ENCODE measurements at places on chromosomes 13 and 19. TPM values are rescaled to one million over a fixed set of nuclear protein-coding genes. Genes with fewer than 3 reads are reported as not detected.

DNA sequence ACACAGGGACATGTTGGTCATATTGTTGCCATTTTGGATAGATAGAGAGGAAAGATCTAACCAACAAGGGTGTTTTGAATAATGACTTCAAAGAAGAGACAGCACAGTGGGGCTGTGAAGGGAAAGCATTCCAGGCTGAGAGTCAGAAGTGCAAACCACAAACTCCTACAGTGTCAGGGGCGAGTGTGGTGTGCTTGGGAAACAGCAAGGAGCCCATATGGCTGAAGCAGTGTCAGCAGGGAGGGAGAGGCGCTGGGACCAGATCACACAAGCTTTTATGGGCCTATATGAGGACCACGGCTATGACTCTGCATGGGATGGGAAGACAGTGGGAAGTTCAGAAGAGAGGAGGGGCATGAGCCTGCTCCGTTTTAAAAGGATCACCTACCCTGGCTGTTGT, 166.4 kb downstream of the MYO16 start:
- DNase-seq: peak; percentile 12
- H3K4me3 ChIP-seq: no peak overlapping the region
- no peak overlapping the region for H3K27ac ChIP-seq

DNA sequence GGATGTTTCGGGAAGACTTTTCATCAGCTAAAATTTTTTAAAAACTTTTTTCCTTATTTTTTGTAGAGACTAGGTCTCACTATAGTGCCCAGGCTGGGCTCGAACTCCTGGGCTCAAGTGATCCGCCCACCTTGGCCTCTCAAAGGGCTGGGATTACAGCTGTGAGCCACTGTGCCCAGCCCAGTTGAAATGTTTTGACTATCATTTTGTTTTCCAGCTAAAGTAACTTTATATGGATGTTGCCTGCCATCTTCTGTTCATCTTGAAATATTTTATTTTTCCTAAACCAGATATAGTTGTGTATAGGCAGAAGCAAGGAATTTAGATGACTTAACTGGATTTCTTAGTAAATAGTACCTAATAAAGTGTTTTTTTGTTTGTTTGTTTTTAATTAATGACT, 7.0 kb downstream of the CAB39L start:
- DNase-seq: peak; percentile 73
- H3K27ac ChIP-seq: no peak overlapping the region
- H3K4me1 ChIP-seq: peaks cover 2% of the 10 kb centered on the region

DNA sequence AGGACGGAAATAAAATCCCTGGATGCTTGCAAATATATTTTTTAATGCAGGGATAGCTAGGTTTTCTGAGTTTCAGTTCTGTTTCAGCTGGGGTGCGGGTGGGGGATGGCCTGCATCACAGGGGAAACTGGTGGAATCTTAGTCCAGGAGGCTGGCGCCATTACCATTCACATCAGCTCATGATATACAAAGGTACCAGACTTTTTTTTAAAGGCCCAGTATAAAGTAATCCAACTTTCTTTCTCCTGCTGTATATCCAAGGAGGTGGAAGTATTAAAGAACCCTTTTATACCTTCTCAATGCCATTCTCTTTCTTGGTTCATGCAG, 343.8 kb downstream of the KCNRG start:
- H3K36me3 ChIP-seq: no peaks in the 10 kb centered on the region
- peaks cover 14% of the 10 kb centered on the region for H3K4me1 ChIP-seq
- DNase-seq: no peak
- H3K27ac ChIP-seq: no peak overlapping the region
- H3K27me3 ChIP-seq: peaks cover 3% of the 10 kb centered on the region
- H3K4me3 ChIP-seq: no peak overlapping the region

The URAD gene
- not detected for polyA plus RNA-seq

The SYNE4 gene
- polyA plus RNA-seq: 0.34 TPM

DNA sequence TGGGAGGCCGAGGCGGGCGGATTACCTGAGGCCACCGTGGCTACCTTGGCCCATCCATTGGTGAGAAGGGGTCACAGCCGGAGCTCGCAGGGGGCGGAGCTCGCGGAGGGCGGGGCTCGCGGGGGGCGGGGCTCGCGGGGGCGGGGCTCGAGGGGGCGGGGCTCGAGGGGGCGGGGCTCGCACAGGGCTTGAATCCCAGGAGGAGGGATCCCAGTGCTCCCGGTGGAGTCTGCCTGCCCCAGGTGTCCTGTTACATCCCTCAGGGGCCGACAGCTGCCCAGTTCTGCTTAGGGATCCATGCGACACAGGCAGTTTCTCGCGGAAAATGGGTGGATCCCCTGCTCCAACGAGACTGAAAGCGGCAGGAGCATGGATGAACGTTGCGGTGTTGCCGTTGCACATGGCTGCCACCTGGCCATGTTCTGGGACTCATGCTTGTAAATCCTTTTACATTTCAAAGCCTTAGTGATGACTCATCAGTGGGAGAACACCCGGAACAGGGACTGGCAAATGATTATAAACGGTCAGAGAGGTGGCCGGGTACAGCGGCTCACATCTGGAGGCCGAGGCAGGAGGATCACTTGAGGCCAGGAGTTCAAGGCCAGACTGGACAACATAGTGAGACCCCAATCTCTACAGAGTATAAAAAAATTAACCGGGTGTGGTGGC, 25.1 kb downstream of the TMPRSS9 start:
- no peak overlapping the region for H3K27ac ChIP-seq
- peak overlapping the region; percentile 7 for H3K4me3 ChIP-seq
- H3K27me3 ChIP-seq: peaks cover 7% of the 10 kb centered on the region
- H3K36me3 ChIP-seq: no peaks in the 10 kb centered on the region
- peak; percentile 79 for DNase-seq

- H3K27ac ChIP-seq: no peak overlapping the region
- H3K4me1 ChIP-seq: peaks cover 11% of the 10 kb centered on the region
- peak; percentile 40 for DNase-seq
- H3K27me3 ChIP-seq: no peaks in the 10 kb centered on the region
Observed at GRCh38 chr13:41222259-41222852, 28.0 kb upstream of the KBTBD7 start.

DNA sequence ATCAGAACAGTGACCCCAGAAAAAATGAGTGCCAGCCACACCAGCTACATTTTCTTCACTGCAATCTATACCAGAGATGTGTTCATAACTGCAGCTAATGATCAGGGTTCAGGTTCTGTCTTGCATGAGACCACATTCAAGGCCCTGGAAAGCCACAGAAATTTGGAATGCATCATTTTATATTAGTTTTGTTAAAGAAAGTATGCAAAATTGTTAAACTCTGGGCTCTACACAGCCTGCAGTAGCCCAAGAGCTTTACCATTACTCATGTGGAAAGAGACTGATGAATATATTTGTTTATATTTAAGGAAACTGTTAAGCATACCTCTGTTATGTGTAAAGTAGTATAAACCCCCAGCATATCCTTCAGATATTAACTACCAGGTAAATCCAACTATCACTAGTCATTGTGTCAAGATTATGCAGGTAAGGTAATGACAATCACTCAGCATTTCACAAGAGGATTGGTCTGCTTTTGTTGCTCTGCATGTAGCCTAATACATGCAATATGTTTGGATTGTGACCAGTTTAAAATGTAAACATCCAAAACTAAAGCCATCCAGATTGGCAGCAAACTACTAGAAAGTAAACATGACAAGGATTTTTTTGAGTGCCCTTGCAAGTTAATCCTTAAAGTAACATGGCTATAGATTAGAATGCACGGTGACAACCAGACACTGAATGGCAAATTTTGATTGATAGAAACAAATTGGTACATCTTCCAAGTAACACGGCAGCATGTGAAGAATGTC, 429.1 kb upstream of the ARGLU1 start:
- H3K27ac ChIP-seq: no peak overlapping the region
- no peak overlapping the region for H3K4me3 ChIP-seq
- peaks cover 2% of the 10 kb centered on the region for H3K4me1 ChIP-seq
- H3K36me3 ChIP-seq: no peaks in the 10 kb centered on the region

The PINLYP gene
- 1.4 TPM for polyA plus RNA-seq

GRCh38 chr13:85019121-85019520, 780.1 kb downstream of the SLITRK6 start:
- DNase-seq: no peak
- no peaks in the 10 kb centered on the region for H3K36me3 ChIP-seq
- H3K27me3 ChIP-seq: no peaks in the 10 kb centered on the region
- H3K4me1 ChIP-seq: no peaks in the 10 kb centered on the region

- H3K36me3 ChIP-seq: peaks cover 63% of the 10 kb centered on the region
- DNase-seq: no peak
- no peak overlapping the region for H3K4me3 ChIP-seq
- no peaks in the 10 kb centered on the region for H3K27me3 ChIP-seq
- H3K27ac ChIP-seq: no peak overlapping the region
- peaks cover 18% of the 10 kb centered on the region for H3K4me1 ChIP-seq
Observed at GRCh38 chr19:46731584-46731983, 14.3 kb upstream of the FKRP start.

GRCh38 chr19:13152356-13152973, 2.3 kb downstream of the IER2 start:
- peaks cover 17% of the 10 kb centered on the region for H3K4me1 ChIP-seq
- H3K4me3 ChIP-seq: peak overlapping the region; percentile 82
- no peaks in the 10 kb centered on the region for H3K27me3 ChIP-seq
- no peak for DNase-seq
- peak overlapping the region; percentile 81 for H3K27ac ChIP-seq

- no peak overlapping the region for H3K27ac ChIP-seq
- no peaks in the 10 kb centered on the region for H3K36me3 ChIP-seq
- no peak for DNase-seq
Observed at GRCh38 chr13:112443191-112443994, 67.2 kb downstream of the SPACA7 start.

The SMIM44 gene
- not detected for polyA plus RNA-seq

DNA sequence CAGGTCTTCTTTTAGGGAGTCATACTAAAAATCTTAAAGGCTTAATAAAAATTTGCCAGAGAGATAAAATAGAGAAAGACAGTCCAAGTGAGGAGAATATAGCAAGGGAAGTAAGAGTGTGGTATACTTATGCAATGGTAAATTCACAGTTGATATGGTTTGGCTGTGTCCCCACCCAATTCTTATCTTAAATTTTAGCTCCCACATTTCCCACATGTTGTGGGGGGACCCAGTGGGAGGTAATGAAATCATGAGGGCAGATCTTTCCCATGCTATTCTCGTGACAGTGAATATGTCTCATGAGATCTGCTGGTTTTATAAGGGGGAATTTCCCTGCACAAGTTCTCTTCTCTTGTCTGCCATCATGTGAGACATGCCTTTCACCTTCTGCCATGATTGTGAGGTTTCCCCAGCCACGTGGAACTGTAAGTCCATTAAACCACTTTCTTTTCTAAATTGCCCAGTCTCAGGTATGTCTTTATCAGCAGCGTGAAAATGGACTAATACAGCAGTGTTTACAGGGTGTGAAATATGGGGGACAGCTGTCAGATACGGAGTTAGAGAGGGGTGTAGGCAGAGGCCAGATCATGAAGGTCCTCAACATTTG, 115.4 kb downstream of the UGGT2 start:
- no peaks in the 10 kb centered on the region for H3K4me1 ChIP-seq
- H3K27ac ChIP-seq: no peak overlapping the region
- H3K4me3 ChIP-seq: no peak overlapping the region
- no peak for DNase-seq
- peaks cover 9% of the 10 kb centered on the region for H3K36me3 ChIP-seq
- no peaks in the 10 kb centered on the region for H3K27me3 ChIP-seq

- no peaks in the 10 kb centered on the region for H3K27me3 ChIP-seq
- H3K4me1 ChIP-seq: no peaks in the 10 kb centered on the region
- peak overlapping the region; percentile 83 for H3K4me3 ChIP-seq
- DNase-seq: no peak
- no peaks in the 10 kb centered on the region for H3K36me3 ChIP-seq
Observed at GRCh38 chr13:72726726-72727416, 558 bp downstream of the MZT1 start.

The FOXO1 gene
- polyA plus RNA-seq: 0.07 TPM

- no peak overlapping the region for H3K4me3 ChIP-seq
- H3K27me3 ChIP-seq: no peaks in the 10 kb centered on the region
- H3K4me1 ChIP-seq: no peaks in the 10 kb centered on the region
- no peak overlapping the region for H3K27ac ChIP-seq
- DNase-seq: no peak
Observed at GRCh38 chr13:111584101-111584672, 263.7 kb downstream of the TEX29 start.

DNA sequence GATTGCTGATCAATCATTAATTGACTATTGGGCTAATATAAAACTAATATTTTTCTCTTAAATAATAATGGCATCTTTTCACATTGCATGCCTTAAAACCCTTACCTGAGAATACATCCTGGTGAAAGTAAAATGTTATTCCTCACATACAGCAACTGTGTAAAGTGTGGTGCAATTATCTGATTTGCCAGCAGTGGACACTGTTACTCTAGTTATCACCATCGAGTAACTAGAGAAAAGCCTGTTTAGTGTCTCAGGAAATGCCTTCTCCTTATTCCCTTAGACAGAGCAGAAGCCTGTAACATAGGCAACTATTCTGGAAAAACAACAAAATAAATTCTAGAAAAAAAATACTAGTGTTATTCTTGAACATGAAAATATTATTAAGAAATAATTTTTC, 459.8 kb downstream of the FGF14 start:
- H3K36me3 ChIP-seq: no peaks in the 10 kb centered on the region
- H3K27ac ChIP-seq: no peak overlapping the region
- no peak overlapping the region for H3K4me3 ChIP-seq
- DNase-seq: peak; percentile 16
- no peaks in the 10 kb centered on the region for H3K4me1 ChIP-seq

The PSG6 gene
- polyA plus RNA-seq: not detected

- no peak for DNase-seq
- H3K27me3 ChIP-seq: no peaks in the 10 kb centered on the region
- no peaks in the 10 kb centered on the region for H3K36me3 ChIP-seq
- H3K4me1 ChIP-seq: no peaks in the 10 kb centered on the region
Observed at GRCh38 chr13:31224963-31225559, 25.3 kb downstream of the B3GLCT start.

DNA sequence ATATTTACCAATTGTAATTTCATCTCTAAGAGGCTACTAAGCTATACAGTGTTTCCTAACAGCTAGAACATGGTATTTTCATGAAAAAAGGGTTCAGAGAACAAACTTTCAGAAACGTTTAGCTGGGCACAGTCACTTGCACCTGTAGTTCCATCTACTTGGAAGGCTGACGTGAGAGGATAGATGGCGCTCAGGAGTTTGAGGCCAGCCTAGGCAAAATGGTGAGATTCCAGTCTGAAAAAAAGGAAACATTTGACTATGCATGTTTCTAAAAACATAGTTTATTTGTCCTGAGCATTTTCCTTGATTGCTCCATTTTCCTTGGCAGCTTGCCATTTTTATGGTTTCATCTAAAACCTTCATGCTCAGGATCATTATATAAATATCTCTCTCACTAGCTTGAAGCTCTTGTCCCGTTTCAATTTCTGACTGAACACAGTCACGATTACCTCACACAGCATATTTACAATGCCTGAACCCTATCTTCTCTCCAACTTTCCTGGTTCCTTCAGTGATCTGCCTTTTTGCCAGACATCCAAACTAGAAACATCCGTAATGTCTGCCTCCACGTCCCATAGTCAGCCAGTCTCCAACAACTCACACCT, 200.8 kb downstream of the RGCC start:
- peak; percentile 93 for DNase-seq
- peaks cover 5% of the 10 kb centered on the region for H3K4me1 ChIP-seq
- no peaks in the 10 kb centered on the region for H3K27me3 ChIP-seq
- no peak overlapping the region for H3K4me3 ChIP-seq
- H3K27ac ChIP-seq: peak overlapping the region; percentile 84
- no peaks in the 10 kb centered on the region for H3K36me3 ChIP-seq

The ZNF99 gene
- polyA plus RNA-seq: not detected

The C1QTNF9B gene
- polyA plus RNA-seq: 1.1 TPM

The NCR1 gene
- polyA plus RNA-seq: not detected
